ENCODE measurements at places on chromosomes 7 and 10. TPM values are rescaled to one million over a fixed set of nuclear protein-coding genes. Genes with fewer than 3 reads are reported as not detected.

GRCh38 chr7:28768577-28769147 is 189.5 kb downstream of the TRIL start:
- no peak overlapping the region for H3K27ac ChIP-seq
- no peaks in the 10 kb centered on the region for H3K36me3 ChIP-seq
- H3K4me1 ChIP-seq: no peaks in the 10 kb centered on the region
- H3K27me3 ChIP-seq: no peaks in the 10 kb centered on the region
- no peak overlapping the region for H3K4me3 ChIP-seq

GRCh38 chr7:74269757-74270277 is 15.6 kb upstream of the RFC2 start:
- H3K4me3 ChIP-seq: peak overlapping the region; percentile 42
- no peaks in the 10 kb centered on the region for H3K36me3 ChIP-seq
- DNase-seq: peak; percentile 81
- H3K4me1 ChIP-seq: no peaks in the 10 kb centered on the region

DNA sequence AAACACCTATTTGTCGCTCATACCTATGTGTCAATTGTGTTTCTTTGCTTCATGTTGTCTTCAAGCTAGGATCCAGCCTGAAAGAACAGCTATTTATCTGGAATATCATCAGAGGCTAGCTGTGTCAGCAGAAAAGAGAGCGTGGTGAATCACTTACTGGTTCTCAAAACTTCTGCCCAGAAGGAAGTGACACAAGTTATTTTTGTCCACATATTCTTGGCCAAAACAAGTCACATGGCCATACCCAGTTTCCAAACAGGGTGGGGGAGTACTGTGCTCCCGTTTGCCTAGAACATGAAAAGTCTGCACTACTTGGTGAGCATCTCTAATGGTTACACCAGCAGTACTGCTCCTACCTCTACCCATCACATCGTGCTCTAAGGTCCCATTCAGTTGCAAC is 160.9 kb upstream of the CSTF2T start:
- H3K4me1 ChIP-seq: peaks cover 1% of the 10 kb centered on the region
- H3K4me3 ChIP-seq: no peak overlapping the region
- H3K27me3 ChIP-seq: no peaks in the 10 kb centered on the region
- no peak overlapping the region for H3K27ac ChIP-seq
- no peaks in the 10 kb centered on the region for H3K36me3 ChIP-seq

TMEM72 gene
- total RNA-seq: not detected

GRCh38 chr7:131231381-131232220 is 96.1 kb upstream of the MKLN1 start:
- DNase-seq: peak; percentile 67
- H3K4me1 ChIP-seq: peaks cover 4% of the 10 kb centered on the region
- H3K27me3 ChIP-seq: no peaks in the 10 kb centered on the region
- H3K36me3 ChIP-seq: no peaks in the 10 kb centered on the region
- no peak overlapping the region for H3K4me3 ChIP-seq

PRF1 gene
- total RNA-seq: 6.1 TPM

ACTL6B gene
- total RNA-seq: not detected

DNA sequence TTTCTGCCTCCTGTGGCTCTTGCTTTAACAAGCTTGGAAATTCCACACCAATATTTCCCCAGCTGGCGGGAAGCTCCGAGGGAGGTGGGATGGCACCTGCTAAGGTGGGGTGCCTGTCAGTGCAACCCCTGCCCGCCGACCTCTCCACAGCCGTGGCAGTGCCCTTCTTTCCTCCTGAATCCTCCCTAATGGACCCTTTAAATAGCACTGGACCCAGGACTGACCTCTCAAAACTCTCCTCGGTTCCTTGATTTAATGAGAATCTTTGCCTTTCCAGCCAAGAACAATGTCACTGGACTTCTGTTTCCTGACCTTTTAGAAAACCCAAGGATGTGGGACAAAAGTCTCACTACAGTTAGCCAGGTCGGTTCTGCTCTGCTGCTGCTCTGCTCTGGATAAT is 63.2 kb upstream of the EXOC6 start:
- H3K27ac ChIP-seq: no peak overlapping the region
- H3K27me3 ChIP-seq: no peaks in the 10 kb centered on the region
- no peaks in the 10 kb centered on the region for H3K36me3 ChIP-seq
- H3K4me1 ChIP-seq: no peaks in the 10 kb centered on the region
- no peak for DNase-seq

DNA sequence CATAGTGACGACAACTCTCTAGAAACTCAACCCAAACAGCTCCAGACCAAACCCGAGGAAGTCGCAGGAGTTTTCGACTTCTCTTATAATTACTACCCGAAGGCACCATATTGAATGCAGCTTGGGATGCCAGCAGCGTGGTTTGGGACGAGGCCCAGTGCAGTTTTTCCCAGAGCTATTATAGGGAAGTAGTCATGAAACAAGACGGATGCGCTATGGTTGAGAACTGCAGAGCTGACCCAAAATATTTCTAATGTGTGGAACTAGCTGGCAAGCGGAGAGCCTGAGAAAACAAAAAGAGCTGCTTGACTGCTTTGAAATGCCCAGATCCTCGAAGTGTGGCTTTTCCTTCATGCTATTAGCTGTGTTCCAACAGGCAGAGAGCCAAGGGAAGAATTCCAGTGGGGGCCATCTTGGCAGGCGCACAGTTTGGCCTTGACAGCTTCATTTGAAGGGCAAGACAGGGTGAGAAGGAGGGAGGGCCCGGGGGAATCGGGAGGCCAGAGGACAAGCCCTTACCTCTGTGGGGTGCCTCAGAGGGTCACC is 122.7 kb downstream of the CUL2 start:
- no peak overlapping the region for H3K4me3 ChIP-seq
- DNase-seq: peak; percentile 77
- H3K36me3 ChIP-seq: no peaks in the 10 kb centered on the region
- no peaks in the 10 kb centered on the region for H3K27me3 ChIP-seq
- H3K27ac ChIP-seq: no peak overlapping the region
- no peaks in the 10 kb centered on the region for H3K4me1 ChIP-seq

DNA sequence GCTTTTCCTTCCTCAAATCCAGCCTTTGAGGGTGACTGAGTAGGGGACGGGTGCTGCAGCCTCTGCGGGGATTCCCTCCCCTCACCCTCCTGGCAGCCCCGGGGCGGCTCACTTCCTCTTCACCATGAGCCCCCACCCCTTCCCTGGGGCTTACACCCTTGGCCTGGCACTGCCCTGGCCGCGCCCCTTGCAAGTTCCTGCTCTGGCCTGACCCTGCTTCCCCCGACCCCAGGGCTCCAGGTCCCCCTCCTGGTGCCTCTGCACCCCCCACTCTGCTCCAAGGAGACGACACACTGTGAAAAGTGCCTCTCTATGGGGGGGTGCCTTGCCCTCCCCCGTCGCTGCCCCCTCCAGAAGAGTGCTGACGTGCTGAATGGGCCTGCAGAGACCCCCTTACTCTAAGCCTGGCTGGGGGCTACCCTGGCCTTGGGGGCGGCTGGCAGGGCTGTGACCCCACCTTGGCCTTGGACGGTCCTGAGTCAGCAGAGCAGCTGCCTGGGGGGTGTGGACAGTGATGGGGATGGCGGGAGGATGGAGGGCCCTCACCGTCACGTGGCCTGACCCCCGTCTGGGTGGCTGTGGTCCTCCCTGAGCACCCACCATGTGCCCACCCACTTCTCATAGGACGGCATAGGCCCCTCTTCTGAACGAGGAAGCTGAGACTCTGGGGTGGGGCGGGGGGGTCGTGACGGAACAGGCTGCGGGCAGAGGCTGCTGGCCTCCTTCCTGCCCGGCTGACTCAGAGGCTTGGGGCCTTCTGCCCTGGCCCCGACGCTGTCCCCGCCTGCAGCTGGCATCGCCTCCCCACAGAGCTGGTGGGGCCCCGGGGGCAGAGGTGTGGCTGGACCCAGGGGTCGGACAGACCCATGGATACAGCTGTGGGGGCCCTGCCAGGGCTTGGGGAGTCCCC is 9.8 kb downstream of the LFNG start:
- H3K27ac ChIP-seq: no peak overlapping the region
- no peaks in the 10 kb centered on the region for H3K36me3 ChIP-seq
- H3K27me3 ChIP-seq: no peaks in the 10 kb centered on the region
- H3K4me1 ChIP-seq: no peaks in the 10 kb centered on the region

- H3K27ac ChIP-seq: no peak overlapping the region
- H3K4me1 ChIP-seq: no peaks in the 10 kb centered on the region
- no peaks in the 10 kb centered on the region for H3K27me3 ChIP-seq
- no peak for DNase-seq
- no peaks in the 10 kb centered on the region for H3K36me3 ChIP-seq
These were observed 1216.5 kb downstream of the SORCS3 start for GRCh38 chr10:105857268-105858264.
